ENCODE measurements at places on chromosomes 7 and 10.

DNA sequence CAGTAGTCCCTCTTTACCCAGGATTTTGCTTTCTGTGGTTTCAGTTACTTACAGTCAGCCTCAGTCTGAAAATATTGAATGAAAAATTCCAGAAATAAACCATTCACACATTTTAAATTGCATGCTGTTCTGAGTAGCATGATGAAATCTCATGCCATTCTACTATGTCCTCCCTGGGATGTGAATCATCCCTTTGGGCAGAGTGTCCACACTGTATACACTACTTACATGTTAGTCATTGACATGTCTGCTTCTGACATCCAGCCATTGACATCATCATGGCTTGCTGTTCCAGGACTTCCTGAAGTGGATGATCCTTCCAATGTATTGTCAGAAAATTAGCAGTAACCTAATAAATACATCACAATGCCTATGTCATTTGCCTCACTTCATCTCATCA lies 34.6 kb upstream of the MALRD1 start:
- no peak for DNase-seq

DNA sequence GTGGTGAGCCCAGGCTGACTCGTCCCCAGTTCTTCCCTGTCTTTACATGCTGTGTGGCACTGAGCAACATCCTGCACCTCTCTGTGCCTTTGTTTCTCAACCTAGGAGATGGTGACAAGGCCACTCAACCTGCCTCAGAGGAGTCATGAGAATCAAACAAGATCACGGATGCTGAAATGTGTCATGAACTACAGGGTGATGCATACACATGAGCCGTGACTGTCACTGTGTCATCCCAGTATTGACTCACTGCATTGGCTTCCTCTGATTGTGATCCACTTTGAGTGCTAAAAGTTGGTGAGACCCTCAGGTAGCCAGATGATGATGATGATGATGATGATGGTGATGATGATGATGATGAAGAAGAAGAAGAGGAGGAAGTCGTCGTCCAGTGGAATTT lies 11.5 kb downstream of the C10orf71 start:
- DNase-seq, result no peak

GRCh38 chr7:96359876-96360275 lies 38.0 kb upstream of the SLC25A13 start:
- no peak for DNase-seq

DNA sequence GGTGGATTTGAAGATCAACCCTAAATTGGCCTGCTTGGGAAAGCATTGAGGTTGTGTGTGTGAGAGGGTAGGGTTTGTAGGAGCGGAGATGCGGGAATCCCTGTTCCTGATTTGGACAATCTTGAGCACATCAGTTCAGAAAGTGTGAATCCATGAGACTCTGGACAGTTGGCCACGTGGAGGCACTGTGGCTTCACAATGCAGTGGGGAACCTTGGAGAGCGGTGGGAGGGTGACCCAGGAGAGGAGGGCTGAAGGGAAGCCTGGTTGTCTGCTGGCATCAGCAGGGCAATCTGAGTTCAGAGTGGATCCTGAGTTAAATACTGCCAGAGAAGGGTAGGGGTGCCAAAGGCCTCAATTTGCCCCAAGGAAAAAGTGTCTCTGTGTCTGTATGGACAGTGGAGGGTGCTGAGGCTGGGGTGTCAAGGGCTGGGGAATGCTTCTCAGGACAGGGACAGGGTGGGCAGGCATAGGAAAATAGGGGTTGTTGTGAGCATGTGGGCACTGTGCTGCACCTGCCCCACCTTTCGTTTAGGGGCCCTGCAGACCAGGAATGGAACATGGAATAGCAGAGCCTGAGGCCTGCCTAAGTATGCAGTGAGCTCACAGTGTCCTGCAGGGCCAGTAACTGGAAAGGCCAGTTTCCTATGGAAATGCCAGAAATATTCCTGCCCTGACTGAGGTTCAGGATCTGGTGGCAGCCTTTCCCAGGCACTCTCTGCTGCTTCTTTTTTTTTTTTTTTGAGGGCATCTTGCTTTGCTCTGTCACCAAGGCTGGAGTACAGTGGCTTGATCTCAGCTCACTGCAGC lies 162.9 kb upstream of the PRSS58 start:
- DNase-seq, result no peak

GRCh38 chr7:26043801-26044200 lies 108.2 kb upstream of the NFE2L3 start:
- DNase-seq, result no peak

GRCh38 chr10:47314416-47314970 lies 7.8 kb upstream of the GDF2 start:
- DNase-seq, result no peak

DNA sequence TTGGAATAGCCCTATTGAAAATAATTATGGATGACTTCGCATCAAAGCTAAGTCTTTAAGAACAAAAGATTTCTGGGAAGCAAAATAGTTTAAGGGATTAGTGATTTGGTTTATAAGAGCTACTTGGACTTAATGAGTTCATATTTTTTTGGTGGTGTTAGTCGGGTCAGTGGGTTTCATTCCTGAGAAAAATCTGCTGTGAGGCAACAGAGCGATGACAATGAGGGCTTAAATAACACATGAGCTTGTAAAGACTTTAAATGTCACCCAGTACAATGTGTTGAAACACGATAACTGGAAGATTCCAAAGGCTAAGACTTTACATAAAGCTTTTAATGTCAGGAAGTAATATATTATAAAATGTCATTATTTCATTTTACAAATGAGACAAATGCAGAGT lies 178.8 kb downstream of the ARL4A start:
- no peak for DNase-seq

- DNase-seq, result no peak
Measured at GRCh38 chr7:69599286-69599954, 1.1 kb downstream of the AUTS2 start.

GRCh38 chr7:94486216-94486615 lies 23.4 kb upstream of the CASD1 start:
- no peak for DNase-seq

DNA sequence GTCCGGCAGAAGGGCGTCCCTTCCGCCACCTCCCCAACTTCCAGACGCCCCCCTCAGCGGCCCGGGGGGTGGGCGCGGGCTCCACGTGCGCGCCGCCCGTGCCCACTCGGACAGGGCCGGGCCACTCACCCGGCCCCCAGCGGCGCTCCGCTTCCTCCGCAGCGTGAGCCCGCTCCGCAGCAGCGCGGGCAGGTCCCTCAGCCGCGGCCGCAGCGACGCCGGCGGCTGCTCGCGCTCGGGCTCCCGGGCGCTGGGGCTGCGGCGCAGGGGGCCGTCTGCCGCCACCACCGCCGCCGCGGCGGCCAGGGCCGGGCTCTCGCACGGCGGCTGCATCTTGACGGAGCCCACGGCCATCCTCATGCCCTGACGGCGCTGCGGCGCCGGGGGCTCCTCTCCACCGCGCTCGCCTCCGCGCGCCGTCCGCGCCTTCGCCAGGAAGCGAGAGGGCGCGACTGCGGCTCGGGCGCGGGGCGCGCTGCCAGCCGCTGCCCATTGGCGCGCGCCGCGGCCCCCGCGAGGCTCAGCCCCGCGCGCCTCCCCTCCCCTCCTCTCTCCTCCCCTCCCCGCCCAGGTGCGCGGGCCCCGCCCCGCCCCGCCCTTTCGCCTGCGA lies at the start of gene RAPGEF5:
Gene RAPGEF5 (minus strand): TSS at position 454 of the 610 bp plus-strand sequence. CDS start 94 bp downstream, at position 360.
- DNase-seq, result peak; percentile 73

DNA sequence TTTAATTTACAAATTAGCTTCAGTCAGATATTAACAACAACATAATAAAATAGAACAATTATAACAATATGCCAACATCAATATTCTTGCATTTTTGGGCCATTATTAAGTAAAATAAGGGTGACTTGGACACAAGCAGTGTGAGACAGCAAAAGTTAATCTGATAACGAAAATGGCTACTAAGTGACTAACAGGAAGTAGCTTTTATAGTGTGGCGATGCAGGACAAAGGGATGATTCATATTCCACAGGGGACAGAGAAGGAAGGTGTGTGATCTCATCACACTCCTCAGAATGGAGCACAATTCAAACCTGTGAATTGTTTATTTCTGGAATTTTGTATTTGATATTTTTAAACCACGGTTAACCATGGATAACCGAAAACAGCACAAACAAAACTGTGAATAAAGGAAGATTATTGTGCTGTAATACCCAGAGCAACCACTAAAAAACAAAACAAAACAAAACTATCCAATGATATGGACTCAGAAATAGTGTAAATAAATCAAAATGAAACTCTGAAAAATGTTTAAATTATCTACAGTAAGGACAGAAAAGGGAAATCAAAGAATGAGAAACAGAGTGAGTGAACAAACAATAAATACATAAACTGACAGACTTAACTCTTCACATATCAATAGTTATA lies 66.9 kb upstream of the TFEC start:
- no peak for DNase-seq

GRCh38 chr10:86410542-86411124 lies 44.0 kb upstream of the GRID1 start:
- DNase-seq, result no peak

GRCh38 chr10:69898524-69898923 lies 96.8 kb downstream of the COL13A1 start:
- DNase-seq, result no peak

- no peak for DNase-seq
Measured at GRCh38 chr10:61761825-61762217, 99.1 kb downstream of the CABCOCO1 start.

GRCh38 chr10:69318867-69319727 lies 40.8 kb downstream of the HK1 start:
- DNase-seq, result no peak

DNA sequence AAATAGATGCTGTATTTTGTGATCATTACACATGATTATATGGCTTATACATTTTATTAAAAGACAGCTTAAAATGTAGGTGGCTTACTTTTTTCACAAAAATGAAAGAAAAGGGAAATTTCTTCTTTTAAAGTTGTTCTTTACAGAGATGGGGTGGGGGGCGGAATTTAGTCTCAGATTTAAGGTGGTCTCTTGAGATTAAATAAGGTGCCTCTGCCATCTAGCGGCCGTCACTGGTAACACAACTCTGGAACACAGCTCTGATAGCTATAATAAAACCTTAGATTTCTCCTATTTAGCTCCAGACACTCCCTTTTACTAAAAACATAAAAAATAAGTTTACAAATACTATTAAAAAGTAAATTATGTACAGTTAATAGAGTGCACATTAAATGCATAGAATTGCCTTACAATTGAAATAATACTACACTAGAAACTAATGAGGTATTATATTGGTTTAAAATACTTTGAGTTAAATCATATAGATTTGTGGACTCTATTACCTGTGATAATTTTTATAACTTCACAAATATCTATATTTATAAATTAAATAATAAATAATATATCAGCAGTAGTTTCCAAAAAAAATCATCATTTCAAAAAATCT lies 210.9 kb downstream of the DGKB start:
- peak; percentile 33 for DNase-seq

- DNase-seq, result no peak
Measured at GRCh38 chr10:80750268-80750667, 212.6 kb downstream of the SH2D4B start.

GRCh38 chr7:67595431-67596180 lies 599.0 kb downstream of the TYW1 start:
- DNase-seq, result no peak

GRCh38 chr10:71228875-71229675 lies 16.7 kb downstream of the UNC5B start:
- DNase-seq, result no peak

DNA sequence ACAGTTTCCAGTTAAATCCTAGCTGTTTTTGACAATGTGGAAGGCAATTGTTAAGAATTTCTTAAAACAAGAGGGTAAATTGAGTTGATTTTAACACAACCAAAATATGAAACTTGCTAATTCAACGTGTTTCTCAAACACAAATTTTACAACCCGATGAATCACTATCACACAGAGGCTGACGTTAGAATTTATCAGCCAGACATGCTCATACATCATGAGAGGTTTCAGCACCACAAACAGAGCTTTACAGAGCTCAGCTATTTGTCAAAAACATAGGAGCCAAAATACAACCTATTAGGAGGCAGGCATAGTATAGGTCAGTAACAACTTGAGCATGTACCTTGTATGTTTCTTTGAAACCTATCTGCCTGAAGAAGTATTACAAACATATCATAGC lies 36.1 kb downstream of the LRRN3 start:
- DNase-seq, result no peak

GRCh38 chr7:129664029-129665012 lies 52.8 kb downstream of the NRF1 start:
- peak; percentile 50 for DNase-seq

- no peak for DNase-seq
Measured at GRCh38 chr7:80711531-80711930, 73.1 kb downstream of the CD36 start.

GRCh38 chr10:117477961-117478670 lies 64.4 kb upstream of the EMX2 start:
- no peak for DNase-seq

DNA sequence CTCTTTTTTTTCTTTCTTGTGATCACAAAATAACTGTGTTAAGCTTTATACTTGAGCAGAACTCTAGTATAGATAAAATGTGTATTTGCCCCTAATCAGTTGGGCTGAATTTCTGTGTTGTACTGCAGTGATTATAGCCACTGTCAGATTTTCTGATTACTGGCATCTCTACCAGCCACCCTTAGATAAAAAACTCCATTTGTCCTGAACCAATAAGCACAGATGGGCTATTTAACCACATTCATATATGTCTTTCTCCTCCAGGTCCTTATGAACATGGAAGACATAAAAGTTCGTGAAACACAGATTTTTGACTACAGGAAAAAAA lies 38.3 kb downstream of the CFAP58 start:
- DNase-seq, result no peak

GRCh38 chr7:6250364-6250833 lies 22.0 kb downstream of the CYTH3 start:
- no peak for DNase-seq

DNA sequence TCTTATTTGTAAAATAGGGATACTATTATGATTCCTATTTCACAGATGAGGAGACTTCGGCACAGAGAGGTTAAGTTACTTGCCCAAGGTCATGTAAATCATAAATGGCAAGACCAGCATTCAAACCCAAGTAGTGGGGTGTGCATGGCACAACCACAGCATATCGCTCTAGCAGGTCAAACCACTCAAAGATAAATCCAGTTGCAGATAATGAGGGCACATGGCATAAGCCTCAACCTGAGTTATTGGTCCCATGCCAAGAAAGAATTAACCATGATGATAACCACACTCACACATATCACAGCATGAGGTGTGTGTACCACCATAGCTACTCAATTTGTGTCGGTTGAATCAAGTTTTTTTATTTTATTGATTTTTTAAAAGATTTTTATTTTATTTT lies 180.5 kb downstream of the CREB5 start:
- no peak for DNase-seq

- DNase-seq, result no peak
Measured at GRCh38 chr7:63117-63480, 129.3 kb upstream of the FAM20C start.

DNA sequence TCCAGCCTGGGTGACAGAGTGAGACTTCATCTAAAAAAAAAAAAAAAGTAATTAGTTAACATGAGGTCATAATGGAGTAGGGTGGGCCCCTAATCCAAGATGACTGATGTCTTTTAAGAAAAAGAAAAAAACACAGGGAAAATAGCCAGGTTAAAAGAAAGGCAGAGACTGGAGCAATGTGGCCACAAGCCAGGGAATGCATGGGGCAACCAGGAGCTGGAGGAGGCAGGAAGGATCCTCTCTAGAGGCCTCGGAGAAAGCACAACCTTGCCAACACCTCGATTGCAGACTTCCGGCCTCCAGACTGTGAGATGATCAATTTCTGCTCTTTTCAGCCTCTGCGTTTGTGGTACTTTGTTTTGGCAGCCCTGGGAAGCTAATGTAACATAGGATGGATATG lies 121.5 kb downstream of the ITIH5 start:
- no peak for DNase-seq
